CD4-positive, alpha-beta T cell treated with Interferon alpha-2 for 1 hour (primary cell): ENCODE measurements at places on chromosomes 7 and 10.

GRCh38 chr7:138470391-138471157, 10.5 kb downstream of the TRIM24 start:
- DNase-seq = no peak

GRCh38 chr7:37484426-37485073, 35.9 kb upstream of the ELMO1 start:
- no peak for DNase-seq

DNA sequence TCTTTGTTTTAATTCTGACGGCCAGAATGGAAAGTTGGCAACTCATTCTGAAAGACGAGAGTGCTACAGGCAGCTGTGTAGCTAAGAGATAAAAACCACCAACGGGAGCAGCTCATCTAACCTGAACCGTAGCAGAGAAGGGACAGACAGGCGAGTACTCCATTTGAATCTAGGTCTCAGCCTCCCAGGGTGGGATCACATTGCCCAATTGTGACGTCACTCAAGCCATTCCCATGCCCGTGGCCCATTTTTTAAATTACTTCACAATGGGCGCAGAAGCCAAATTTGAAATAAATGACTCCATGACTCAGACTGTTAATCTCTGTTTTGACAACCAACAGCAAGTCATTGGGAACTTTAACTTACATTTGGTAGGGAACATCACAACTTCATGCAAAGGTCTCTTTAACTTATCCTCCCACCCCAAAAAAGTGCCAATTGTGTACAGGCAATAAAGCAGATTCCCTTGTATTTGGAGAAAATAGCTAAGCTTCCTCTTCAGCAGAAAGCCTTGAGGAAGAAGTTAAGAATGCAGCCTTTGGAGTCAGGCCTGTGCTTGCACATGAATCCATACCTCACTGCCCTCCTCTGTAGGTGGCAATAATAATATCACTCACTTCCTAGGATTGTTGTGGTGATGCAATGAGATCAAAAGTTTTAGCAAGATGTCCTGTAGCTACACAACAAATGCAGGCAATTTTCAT, 93.2 kb upstream of the KIF5B start:
- DNase-seq = no peak

DNA sequence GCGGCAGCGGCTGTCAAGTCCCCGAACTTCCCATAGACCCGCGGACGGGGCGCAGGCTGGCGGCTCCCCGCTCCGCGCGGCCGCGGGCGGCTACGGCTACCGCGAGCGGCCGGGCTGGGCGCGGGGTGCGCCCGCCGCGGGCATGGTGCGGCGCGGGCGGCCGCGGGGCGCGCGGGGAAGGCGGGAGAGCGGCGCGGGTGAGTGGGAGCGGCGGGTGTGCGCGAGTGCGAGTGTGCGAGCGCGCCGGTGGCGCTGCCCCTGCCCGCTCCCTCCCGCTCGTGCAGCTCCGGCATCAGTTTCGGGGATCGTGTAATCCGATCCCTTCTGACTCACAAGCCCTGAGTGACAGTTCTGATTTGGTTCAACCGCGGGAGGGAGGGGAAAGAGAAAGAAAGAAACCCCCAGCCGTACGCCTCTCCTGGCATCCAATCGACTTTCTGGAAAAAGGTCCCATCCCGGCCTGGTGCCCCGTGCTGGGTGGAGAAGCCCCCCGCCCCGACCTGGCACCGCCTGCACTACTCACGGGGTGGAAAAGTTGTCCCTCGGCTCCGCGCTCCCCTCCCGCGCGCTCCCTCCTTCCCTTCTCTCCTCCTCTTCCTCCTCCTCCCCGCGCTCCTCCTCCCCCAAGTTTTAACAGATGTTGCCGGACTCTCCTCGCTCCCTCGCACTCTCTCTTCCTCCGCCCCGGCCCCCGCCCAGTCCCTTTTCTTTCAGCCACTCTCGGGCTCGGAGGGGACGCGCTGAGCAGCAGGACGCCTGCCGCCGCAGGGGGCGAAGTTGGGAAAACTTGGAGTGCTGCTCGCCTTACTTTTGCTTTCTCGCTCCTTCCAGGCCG, at the start of gene GLI3:
Gene GLI3 (minus strand): TSS at position 234 of the 835 bp plus-strand sequence. CDS start 13,956 bp downstream, outside the sequence.
- DNase-seq = no peak

- no peak for DNase-seq
Measured at GRCh38 chr7:131819891-131820290, 263.5 kb upstream of the PODXL start.

DNA sequence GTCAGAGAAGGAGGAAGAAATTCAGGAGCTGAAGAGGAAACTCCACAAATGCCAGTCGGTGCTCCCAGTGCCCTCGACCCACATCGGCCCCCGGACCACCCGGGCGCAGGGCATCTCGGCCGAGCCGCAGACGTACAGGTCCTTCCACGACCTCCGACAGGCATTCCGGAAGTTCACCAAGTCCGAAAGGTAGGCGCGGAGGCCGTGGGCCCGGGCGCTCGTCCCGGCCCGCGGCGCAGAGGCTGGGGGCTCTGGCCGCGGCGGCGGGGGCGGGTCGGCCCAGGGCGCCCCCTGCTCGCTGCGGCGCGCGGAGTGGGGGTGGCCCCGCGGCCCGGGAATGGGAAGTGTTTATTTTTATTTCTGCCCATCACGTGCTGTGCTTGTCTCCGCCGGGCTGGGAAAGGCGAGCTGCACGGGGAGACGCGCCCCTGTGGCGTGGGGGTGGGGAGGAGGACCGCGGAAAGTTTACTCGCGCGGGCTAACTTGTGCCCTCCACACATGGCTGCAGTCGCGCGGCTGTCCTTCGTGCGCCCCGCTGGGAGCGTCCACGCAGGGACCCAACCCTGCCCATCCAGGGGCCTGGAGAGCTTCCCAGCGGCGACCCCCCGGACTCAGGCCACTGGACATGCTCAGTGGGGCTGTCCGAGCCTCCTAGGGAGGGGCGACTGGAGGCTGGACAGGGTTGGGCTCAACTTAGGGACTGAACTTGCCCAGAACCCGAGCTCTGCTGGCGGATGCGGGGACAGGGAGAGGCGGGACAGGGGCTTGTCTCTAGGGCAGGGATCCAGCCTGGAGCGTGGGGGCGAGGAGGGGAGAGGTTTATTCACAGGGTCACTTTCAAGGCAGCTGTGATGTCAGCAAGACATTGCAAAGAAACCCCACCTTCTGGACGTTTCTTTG, 82.6 kb upstream of the PRKG1 start:
- no peak for DNase-seq

- no peak for DNase-seq
Measured at GRCh38 chr10:24762161-24762924, 38.7 kb upstream of the ARHGAP21 start.

GRCh38 chr7:75716992-75717626, 21.6 kb downstream of the HIP1 start:
- DNase-seq = no peak

- DNase-seq = no peak
Measured at GRCh38 chr7:94414980-94415379, 20.3 kb downstream of the COL1A2 start.

GRCh38 chr7:92793656-92794205, 42.6 kb downstream of the CDK6 start:
- no peak for DNase-seq

DNA sequence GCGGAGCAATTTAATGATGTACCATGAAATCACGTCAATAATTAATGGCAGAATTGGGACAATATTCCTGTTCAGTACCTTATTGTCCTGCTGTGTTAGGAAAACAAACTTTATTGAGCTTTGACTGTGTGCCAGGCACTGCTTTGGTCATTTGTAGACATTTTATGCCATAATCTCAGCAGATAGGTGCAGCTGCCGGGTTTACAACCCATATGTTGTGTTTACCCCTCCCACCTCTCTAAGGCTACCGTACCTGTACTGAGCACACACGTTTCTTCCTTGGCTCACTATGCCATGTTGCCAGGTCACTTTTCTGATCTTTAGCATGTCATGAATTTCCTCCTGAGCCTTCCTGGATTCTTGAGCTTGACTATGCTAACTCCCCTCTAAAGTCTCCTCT, 422.2 kb downstream of the PHTF2 start:
- no peak for DNase-seq

DNA sequence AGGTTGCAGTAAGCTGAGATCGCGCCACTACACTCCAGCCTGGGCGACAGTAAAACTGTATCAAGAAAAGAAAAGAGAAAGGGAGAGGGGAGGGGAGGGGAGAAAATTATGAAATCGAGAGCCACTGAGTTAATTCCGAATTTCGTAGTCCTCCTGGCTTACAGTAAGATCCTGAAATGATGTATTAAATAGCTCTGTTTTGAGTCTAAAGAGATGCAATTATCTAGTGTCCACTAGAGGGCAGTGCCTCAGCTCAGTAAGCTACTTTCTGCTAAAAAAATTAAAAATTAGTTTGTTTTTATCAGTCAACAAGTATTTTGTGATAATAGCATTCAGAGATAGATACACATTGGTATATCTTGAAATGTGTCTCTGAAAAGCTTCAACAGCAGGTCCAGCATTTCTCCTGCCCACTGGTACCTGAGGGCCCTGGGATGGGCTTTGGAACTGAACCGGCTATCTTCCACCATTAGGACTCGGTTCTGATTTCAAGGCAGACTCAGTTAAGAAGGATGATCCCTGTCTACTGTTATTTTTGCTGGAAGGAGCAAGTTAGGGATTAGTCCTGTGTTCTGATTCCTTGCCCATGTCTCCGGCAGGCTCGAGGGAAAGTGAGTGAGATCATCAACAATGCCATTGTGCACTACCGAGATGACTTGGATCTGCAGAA, 19.5 kb downstream of the TSPAN33 start:
- DNase-seq = no peak

GRCh38 chr7:33950047-33950714, 44.8 kb downstream of the BMPER start:
- no peak for DNase-seq

- no peak for DNase-seq
Measured at GRCh38 chr10:62027841-62028501, 126.5 kb downstream of the ARID5B start.

- no peak for DNase-seq
Measured at GRCh38 chr7:127922656-127923055, 108.6 kb downstream of the LRRC4 start.
